ENCODE measurements at places on chromosomes 2 and 18. TPM values are rescaled to one million over a fixed set of nuclear protein-coding genes. Genes with fewer than 3 reads are reported as not detected.
A peak's percentile ranks its signal among the peaks of the same experiment; 100 is the strongest.

Gene CDH2
- total RNA-seq: 60.4 TPM

Gene MAP3K19
- not detected for total RNA-seq

Gene FBXO15
- total RNA-seq: 0.37 TPM

Gene UBE2F
- total RNA-seq: 77.4 TPM

Gene RAX
- not detected for total RNA-seq

Gene NDUFS1
- total RNA-seq: 101 TPM

Gene ELMOD3
- total RNA-seq: 11.4 TPM

Gene IL36A
- total RNA-seq: not detected

DNA sequence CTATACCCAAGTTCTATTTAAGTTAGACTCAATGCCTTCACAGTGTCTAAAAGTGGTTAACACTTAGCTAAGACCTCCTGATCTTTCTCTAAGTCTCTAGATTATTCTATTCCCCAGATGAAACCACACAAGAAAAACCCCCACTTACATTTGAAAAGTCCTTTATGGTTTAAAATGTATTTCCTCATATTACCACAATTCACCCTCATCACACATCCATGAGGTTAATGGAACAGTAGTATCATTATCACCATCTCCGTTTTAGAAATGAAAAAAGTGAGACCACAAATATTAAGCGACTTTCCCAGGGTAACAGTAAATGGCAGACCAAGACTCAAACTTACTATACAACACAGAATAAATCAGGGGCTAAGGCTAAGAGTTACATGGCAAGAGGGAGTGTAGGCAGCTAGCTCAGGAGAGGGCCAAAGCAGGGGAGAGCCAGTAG lies 28.6 kb downstream of the EPG5 start:
- no peak for DNase-seq

GRCh38 chr2:63780518-63781155 lies 61.1 kb upstream of the UGP2 start:
- DNase-seq: no peak

DNA sequence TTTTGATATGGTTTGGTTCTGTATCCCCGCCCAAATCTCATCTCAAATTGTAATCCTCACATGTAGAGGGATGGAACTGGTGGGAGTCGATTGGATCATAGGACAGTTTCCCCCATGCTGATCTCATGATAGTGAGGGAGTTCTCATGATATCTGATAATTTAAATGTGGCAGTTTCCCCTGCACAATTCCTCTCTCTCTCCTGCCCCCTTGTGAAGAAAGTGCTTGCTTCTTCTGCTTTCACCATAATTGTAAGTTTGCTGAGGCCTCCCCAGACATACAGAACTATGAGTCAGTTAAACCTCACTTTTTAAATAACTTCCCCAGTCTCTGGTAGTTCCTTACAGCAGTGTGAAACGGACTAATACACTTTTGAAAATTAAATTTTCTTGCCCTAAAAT lies 12.3 kb upstream of the KCNJ3 start:
- peak; percentile 46 for DNase-seq

- DNase-seq: no peak
These were observed 115.0 kb upstream of the MMADHC start for GRCh38 chr2:149702571-149702970.

GRCh38 chr2:68832233-68832869 lies 38.8 kb downstream of the BMP10 start:
- DNase-seq: peak; percentile 92

DNA sequence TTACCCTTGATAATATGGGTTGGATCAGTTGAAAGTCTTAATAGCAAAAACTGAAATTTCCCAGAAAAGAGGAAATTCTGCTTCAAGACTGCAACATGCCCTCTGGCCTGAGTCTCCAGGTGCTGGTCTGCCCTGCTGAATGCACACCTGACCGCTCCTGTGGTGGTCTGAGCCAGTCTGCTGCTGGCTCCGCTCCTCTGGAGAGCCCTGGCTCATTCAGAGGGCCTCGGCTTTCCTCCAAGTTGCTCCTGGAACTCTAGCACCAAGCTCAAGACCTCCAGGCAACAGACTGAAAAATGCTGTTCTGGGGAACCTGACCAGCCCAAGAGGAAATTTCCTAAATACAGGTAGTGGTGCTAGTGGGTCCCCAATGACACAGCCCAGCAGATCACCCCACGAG lies 64.8 kb downstream of the DIPK1C start:
- no peak for DNase-seq

DNA sequence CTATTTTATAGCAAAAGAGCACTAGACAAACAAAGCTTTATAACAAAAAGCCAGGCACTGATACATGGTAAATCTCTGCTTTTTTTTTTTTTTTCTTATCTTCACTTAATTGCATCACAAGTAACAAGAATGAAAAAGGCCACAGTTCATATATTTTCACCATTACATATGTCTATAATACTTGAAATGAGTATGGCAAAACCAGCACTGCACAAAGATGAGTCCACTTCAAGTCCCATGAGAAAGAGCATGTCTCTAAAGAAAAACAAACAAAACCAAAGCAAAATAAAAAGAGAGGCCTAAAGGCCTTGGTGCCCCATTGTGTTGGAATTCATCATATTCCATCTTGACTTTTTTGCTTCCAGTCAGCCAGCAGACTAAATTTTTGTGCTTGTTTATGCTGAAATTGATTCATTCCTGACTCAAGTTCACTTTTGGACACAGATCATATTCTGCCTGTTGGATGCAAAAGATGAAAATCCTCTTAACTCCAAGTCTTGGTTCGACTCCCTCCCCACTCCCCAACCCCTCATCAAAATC lies 264.9 kb upstream of the CCDC68 start:
- DNase-seq: no peak

- DNase-seq: no peak
These were observed 18.9 kb upstream of the ME2 start for GRCh38 chr18:50859793-50860555.

DNA sequence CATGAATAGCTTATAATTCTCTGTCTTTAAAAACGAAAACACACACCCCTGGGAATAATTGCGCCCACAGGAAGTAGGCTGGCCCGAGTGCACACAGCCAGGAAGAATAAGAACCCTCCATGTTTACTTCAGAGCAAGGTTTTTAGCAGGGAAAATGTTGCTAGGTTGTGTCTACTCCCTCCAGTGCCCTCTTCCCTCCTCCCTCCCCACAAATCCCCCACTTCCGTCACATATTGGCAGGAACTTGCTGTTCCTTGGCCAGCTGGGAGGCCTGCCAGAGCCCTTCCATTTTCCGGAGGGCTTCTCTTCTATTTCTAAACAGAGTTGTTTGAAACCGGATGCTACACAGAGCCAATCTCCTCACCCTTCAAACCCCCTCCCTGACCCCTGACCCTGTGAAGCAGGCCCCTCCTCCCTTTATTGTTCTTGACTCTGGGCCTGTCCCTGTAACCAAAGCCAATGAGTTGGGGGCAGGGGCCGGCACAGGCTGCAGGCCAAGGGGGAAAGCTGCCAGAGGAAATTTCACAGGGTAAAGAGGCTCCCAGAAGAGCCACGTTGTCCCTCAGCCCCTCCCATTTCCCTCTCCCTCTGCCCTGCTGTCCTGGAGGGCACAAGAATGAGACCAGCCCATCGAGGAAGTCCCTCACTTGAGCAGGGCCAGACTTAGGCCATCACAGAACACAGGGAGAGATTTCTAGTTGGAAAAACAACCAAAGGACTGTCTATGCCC lies 49.8 kb upstream of the LGALSL start:
- peak; percentile 78 for DNase-seq

DNA sequence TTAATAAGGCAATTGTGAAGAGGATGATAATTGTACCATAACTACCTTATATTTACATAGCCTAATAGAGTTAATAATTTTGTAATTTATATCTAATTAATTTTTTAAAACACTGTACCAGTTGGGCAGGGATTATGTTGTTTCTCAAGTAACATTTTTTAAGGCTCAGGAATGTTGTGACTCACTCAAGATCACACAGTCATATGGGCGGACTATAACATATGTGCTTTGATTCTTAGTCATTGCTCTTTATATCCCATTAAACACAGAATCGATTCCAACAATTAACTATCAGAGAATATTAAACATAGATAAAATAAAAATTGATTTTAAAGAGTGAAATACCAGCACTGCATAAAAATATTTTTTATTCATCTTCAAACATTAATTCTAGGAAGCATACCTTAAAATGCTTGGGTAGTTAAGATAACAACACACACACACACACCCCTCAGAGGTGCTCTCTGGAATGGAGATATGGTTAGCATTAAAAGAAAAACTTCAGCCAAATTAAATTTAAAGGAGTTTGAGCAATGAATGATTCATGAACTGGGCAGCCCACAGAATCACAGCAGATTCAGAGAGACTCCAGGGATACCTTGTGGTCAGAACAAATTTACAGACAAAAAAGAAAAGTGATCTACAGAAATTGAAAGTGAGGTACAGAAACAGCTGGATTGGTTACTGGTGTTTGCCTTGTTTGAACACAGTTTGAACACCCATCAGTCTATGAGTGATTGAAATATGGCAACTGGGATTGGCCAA lies 869.4 kb upstream of the ID2 start:
- peak; percentile 72 for DNase-seq

DNA sequence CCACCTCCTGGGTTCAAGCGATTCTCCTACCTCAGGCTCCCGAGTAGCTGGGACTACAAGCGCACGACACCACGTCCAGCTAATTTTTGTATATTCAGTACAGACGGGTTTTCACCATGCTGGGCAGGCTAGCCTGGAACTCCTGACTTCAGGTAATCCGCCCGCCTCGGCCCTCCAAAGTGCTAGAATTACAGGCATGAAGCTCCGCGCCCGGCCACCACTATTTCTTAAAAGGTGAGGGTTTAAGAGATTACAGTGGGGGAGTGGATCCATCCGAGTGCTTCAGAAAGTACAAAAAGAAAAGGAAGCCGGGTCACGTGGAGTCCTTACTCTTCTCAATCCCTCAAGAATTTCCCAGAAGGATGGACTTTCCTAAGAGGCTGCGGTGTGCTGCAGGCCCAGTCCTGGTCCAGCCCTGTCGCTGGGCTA lies 146.9 kb downstream of the ANKRD44 start:
- DNase-seq: no peak

DNA sequence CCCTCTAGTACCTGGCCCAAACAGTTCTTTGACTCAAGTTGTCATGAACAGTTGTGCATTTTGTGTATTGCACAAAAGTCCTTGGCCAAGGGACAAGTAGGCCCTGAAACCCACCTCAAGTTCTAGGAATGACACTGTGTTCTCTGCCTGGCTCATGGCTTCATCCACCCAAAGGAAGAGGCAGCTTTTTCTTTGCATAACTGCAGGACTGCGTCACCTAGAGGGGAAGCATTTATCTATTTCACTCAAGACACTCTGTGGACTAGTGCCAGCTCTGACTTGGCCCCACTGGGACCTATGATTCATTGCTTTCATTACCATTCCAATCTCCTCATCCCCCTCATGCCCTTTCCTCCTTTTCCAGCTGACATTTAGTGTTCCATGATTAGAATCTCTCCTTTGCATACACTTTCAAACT lies 119.3 kb upstream of the SIX2 start:
- peak; percentile 96 for DNase-seq

GRCh38 chr18:61917818-61918217 lies 25.0 kb upstream of the RNF152 start:
- DNase-seq: no peak

- DNase-seq: no peak
These were observed 1.4 kb downstream of the MBP start for GRCh38 chr18:77131100-77131651.

DNA sequence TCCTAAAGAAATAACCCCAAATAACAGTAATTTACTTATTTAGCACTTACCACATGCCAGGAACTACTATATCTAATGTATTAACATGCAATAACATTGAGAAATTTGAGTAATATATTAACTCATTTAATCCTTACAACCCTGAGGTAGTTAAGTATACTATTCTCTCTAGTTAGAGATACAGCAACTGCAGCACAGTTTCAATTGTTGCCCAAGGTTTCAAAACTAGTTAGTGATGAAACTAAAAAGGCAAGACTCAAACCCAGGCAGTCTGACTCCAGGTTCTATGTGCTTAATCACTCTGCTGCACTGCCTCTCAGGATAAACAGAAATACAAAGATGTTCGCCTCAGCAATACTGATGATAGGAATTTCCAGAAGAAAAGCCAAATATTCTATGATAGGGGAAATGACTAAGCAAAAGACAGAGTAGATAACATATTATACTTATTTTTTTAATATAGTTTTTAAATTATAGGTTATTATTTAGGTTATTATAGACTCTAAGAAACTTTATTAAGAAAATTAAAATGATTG lies 88.0 kb downstream of the SS18 start:
- DNase-seq: no peak

DNA sequence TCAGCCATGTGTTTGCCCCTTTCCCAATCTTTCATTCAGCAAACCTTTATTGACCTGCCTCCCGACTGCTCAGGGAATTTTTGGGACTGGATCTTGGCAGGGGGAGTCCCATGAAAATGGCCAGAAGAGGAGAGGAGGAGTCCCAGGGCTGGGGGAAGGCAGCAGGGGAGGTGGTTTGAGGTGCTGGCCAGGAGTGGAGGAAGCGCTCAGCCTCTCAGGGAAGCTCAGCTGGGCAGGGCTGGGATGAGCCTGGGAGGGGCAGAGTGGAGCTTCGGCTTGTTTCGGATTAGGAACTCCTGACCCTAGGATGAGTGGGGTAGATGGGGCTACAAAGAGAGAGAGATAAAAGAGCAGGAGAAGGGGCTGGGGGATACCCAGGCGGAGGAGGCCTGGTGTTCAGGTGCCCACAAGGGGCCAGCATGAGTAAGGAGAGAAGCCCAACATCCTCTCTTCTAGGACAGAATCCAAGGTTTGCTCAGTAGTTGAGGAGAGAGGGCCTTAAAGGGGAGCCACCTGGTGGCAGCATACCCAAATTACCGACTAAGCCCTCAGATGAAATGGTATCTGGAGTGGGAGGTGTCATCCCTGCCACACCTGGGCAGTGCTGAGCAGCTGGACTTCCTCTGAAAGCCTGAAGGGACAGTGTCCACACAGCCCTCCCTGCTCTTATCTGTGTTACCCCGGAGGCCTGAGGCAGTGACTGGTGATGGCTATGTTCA lies 91.1 kb downstream of the INHBB start:
- peak; percentile 56 for DNase-seq

- DNase-seq: no peak
These were observed 2.4 kb downstream of the CYP26B1 start for GRCh38 chr2:72145289-72145657.

GRCh38 chr2:187134306-187134705 lies 285.3 kb upstream of the ZSWIM2 start:
- DNase-seq: no peak

DNA sequence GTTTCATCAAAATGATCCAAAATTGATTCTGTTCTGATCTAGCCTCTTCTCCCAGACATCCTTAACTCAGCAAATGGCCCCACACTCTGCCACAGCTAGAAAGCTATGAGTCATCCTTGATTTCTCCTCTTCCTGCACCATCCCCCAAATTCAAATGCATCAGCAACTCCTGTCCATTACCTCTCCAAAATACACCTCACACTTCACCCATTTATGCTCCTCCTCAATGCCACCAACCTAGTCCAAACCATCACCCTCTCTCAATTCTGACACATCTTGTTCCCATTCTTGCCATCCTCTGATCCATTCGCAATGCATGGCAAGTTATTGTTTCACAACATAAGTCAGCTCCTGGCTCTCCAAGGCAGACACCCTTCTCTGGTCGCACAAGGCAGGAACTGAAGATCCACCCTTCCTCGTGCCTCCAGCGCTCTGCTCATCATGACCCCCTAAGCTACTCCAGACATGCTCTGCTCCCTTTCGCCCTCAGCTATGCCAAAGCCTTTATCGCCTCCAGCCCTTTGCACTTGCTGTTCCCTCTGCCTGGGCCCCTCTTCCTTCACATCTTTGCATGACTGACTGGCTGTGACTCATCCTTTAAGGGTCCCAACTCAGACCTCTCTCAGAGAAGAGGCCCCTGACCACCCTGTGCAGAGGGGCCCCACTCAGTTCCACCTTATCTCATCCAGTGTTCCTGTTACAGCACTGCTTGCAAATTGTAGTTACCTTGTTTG lies 83.6 kb downstream of the MREG start:
- DNase-seq: peak; percentile 56

GRCh38 chr2:7348761-7349160 lies 431.5 kb downstream of the RNF144A start:
- no peak for DNase-seq
